Activated CD4-positive, alpha-beta T cell treated with anti-CD3 and anti-CD28 coated beads, Interleukin-2, amount 50 U/mL, for 24 hours (primary cell): ENCODE measurements at places on chromosomes 5 and 9.

DNA sequence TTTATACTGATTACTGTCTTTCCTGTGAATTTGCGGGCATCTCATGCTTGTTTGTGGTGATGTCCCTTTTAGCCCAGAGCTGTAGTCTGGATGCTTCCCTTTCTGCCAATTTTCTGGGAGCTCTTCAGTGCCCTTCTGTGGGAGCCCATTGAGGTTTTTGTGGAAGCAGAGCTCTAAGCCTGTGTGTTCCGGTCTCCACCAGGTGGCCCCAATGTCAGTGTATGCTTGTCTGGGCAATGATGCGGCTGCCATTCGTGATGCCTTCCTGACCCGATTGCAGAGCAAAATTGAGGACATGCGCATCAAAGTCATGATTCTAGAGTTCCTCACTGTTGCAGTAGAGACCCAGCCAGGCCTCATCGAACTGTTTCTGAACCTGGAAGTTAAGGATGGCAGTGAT lies 35.1 kb downstream of the SH3GLB2 start:
- no peak for DNase-seq

DNA sequence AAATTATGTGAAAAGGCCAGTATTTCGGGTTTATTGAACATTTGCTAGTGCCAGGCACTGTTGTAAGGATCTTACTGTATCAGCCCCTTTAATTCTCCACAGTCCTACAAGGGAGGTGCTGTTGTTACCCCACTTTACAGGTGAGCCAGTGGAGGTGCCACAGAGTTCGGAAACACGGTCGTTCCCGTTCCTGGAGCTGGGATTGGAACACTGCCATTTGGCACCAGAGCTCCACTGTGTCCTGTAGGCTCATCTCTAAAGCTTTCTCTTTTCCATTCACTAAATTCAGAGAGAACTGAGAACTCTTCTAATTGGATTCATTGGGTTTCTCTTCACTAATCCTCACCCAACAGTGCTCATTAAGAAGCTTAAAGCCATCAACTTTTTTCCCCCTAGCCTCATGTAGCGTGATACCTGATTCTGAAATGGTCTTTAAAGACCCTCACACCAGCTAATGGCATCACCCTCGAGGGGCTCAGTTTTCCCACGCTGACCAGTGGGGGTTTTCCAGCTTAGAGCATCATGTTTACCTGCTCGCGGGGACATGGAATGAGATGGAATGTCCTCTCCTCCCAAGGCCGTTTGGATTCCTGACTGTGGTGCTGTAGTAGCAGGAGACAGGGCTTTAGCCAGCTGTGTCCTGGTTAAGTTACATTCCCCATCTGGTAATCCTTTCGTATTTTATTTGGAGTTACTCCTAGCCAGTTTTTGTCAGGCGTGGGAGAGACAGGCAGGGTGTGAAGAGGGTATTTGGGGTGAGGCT lies 5.8 kb downstream of the ERGIC1 start:
- DNase-seq: no peak

GRCh38 chr9:5571629-5572232 lies 57.2 kb upstream of the RIC1 start:
- DNase-seq: no peak

DNA sequence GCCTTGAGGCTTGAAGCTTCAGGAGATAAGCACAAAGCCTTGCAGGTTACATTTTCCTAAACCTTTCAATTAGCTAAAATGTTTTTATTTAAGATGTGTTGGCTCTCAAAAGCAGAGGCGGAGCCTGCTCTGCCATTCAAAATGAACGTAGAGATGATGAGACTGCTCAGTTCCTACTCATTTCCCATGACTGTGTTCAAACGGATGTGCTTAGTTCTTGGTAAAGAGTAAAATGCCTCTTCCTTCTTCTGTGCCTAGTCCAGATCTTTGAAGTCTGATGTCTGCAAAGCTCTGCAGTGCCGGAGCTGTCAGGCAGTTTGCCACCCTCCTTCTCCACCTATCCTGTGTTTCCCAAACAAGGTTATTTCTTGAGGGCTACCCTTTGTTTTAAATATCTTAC lies 46.3 kb upstream of the ADAMTSL1 start:
- DNase-seq: no peak

- DNase-seq: no peak
Observed at GRCh38 chr5:9852671-9853070, 222.5 kb upstream of the TAS2R1 start.

GRCh38 chr9:134734270-134734669 lies 92.7 kb downstream of the COL5A1 start:
- DNase-seq: no peak

- no peak for DNase-seq
Observed at GRCh38 chr9:76561900-76562299, 102.9 kb downstream of the GCNT1 start.

DNA sequence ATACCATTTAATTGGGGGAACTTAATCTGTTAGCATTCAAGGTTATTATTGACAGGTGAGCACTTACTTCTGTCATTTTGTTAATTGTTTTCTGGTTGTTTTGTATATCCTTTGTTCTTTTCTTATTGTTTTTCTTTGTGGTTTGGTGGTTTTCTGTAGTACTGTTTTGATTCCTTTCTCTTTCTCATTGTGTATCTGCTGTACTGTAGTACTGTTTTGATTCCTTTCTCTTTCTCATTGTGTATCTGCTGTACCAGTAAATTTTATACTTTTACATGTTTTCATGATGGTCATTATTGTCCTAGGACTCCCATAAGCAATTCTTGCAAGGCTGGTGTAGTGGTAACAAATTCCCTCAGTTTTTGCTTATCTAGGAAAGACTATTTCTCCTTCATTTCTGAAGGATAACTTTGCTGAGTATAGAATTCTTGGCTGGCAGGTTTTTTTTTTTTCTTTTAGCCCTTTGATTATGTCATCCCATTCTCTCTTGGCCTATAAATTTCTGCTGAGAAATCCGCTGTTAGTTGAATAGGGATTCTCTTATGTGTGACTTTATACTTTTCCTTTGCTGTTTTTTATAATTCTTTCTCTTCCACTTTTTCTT lies 24.1 kb upstream of the CACNA1B start:
- DNase-seq: no peak

DNA sequence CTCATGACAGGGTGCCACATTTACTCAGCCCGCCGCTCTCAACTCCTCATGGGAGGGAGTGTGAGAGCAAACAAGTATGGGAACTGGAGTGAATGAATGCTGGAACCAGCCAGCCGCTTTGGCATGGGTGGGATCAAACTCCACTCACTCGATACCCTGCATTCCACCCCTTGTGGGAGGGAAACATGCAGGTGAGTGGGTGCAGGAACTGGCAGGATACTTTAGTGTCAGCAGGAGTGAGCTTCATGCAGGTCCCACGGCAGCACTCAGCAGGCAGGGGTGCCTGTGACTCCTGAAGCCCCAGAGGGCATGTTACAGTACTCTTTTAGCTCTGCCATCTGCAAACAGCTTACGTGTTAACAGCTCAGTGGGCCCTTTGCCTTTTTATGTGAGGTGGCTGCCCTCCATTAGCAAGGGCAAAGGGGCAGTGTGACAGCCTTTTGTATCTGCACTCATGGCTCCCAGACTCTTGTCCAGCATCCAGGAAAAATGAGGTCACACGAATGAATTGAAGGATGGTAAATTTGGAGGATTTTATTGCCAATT lies 433.2 kb upstream of the NMUR2 start:
- DNase-seq: no peak

DNA sequence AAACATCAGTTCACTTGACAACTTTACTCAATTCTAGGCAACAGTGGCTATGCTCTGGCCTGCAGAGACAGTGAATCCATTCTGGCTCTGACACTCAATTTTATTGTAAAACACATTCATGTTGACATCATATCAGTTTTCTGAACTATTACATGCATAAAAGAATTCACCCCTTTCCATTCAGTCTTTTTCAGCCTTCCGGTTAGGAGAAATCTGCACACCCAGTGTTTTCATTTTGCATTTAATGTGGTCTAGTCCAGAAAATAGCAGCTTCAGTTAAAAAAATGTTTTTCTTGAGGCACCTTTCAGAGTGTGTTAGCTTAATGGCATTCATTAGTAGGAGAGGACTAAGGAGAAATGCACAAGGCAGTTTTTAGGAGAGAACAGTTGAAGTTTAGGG lies 95.1 kb downstream of the PBX3 start:
- DNase-seq: no peak
